Uterine smooth muscle cell (primary cell): ENCODE measurements at places on chromosomes 6 and 20. TPM values are rescaled to one million over a fixed set of nuclear protein-coding genes. Genes with fewer than 3 reads are reported as not detected.

Gene TLDC2
- total RNA-seq: 0.11 TPM in 1 of 2 replicates, not detected in the other

Gene C6orf163
- total RNA-seq: 1.00 and 2.1 TPM in 2 replicates

Gene ZBTB46
- total RNA-seq: 11.9 and 16.7 TPM in 2 replicates

Gene AGER
- total RNA-seq: 0.12 and 0.44 TPM in 2 replicates

Gene PRSS35
- total RNA-seq: 3.2 and 3.5 TPM in 2 replicates

Gene FOXS1
- 0.12 TPM in 1 of 2 replicates, not detected in the other for total RNA-seq

Gene CRISP2
- total RNA-seq: not detected in 2 replicates

Gene ZC3H12D
- total RNA-seq: 0.11 and 0.37 TPM in 2 replicates

Gene IRF4
- total RNA-seq: under 0.01 TPM in 2 replicates

Gene KCNK5
- total RNA-seq: under 0.01 and 0.11 TPM in 2 replicates

Gene TMEM217
- 0.77 and 1.6 TPM in 2 replicates for total RNA-seq

Gene SNAP25
- total RNA-seq: 0.25 and 0.44 TPM in 2 replicates

Gene RIPOR2
- total RNA-seq: 5.5 and 8.7 TPM in 2 replicates

Gene CRIP3
- not detected in 2 replicates for total RNA-seq

Gene PRPH2
- 1.7 and 1.8 TPM in 2 replicates for total RNA-seq

Gene TREML2
- total RNA-seq: not detected in 2 replicates

Gene CD109
- 42.9 and 44.8 TPM in 2 replicates for total RNA-seq

Gene BTNL2
- not detected in 2 replicates for total RNA-seq

Gene IGF2R
- 172 and 278 TPM in 2 replicates for total RNA-seq

Gene PNPLA1
- not detected in 2 replicates for total RNA-seq

Gene SLC16A10
- 0.12 and 0.33 TPM in 2 replicates for total RNA-seq

Gene HINT3
- total RNA-seq: 21.4 and 41.6 TPM in 2 replicates

Gene TPBG
- 93.1 and 100 TPM in 2 replicates for total RNA-seq

Gene CNBD2
- 2.0 and 3.2 TPM in 2 replicates for total RNA-seq

Gene PHACTR1
- total RNA-seq: 0.37 and 1.4 TPM in 2 replicates

Gene EPPIN
- not detected in 2 replicates for total RNA-seq

Gene PLN
- total RNA-seq: 0.11 and 2.2 TPM in 2 replicates

Gene SRSF12
- 0.11 and 0.12 TPM in 2 replicates for total RNA-seq

Gene GHRH
- not detected in 2 replicates for total RNA-seq

Gene PLCB4
- 1.9 and 2.1 TPM in 2 replicates for total RNA-seq

Gene CCDC28A
- total RNA-seq: 17.9 and 18.6 TPM in 2 replicates

Gene TULP1
- total RNA-seq: under 0.01 TPM in 1 of 2 replicates, not detected in the other

Gene SDCBP2
- total RNA-seq: 1.2 and 1.5 TPM in 2 replicates

Gene TNXB
- total RNA-seq: 5.9 and 6.7 TPM in 2 replicates

Gene MRPS26
- 41.9 and 51.1 TPM in 2 replicates for total RNA-seq

Gene APCDD1L
- total RNA-seq: 1.5 and 11.0 TPM in 2 replicates

Gene SCUBE3
- 21.1 and 58.5 TPM in 2 replicates for total RNA-seq

Gene NKX2-2
- not detected in 2 replicates for total RNA-seq

Gene IER3
- total RNA-seq: 41.9 and 49.7 TPM in 2 replicates

Gene TNFRSF6B
- 57.4 and 110 TPM in 2 replicates for total RNA-seq

Gene MATN4
- total RNA-seq: 0.11 TPM in 1 of 2 replicates, not detected in the other

Gene RTN4IP1
- total RNA-seq: 9.1 and 13.8 TPM in 2 replicates

Gene COL11A2
- total RNA-seq: 0.11 and 0.12 TPM in 2 replicates

Gene ZKSCAN3
- total RNA-seq: 5.9 and 6.1 TPM in 2 replicates
